ENCODE measurements at places on chromosomes 2 and 18.

- no peak for DNase-seq
Measured at GRCh38 chr18:79624356-79625170, 55.0 kb upstream of the CTDP1 start.

GRCh38 chr2:28349546-28350165 lies 43.0 kb upstream of the FOSL2 start:
- no peak for DNase-seq

GRCh38 chr2:45607701-45608100 lies 3.4 kb downstream of the SRBD1 start:
- DNase-seq: peak; percentile 39

- DNase-seq: no peak
Measured at GRCh38 chr18:63098018-63098981, 221.3 kb downstream of the BCL2 start.

GRCh38 chr2:16394072-16394985 lies 271.3 kb downstream of the CYRIA start:
- DNase-seq: peak; percentile 6
